ENCODE measurements at places on chromosomes 12 and 14. TPM values are rescaled to one million over a fixed set of nuclear protein-coding genes. Genes with fewer than 3 reads are reported as not detected.

DNA sequence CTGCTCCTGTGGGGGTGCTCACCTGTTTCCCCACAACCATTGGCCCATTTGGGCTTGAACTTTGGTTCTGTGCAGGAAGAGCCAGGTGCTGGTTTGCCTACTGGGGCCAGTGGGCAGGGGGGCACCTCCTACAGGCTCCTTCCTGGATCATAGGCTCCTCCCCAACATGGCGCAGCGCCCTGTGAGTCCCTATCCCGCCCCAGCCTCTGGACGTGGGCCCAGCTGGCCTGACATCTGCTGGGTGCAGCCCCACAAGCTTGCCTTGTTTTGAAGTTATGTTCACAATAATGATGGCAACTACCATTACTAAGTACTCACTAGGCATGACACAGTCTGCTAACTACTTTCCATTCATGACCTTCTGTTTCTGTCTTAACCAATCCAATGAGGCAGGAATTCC, 147.8 kb downstream of the RBM19 start:
- no peak overlapping the region for H3K27ac ChIP-seq
- no peaks in the 10 kb centered on the region for H3K36me3 ChIP-seq
- H3K4me3 ChIP-seq = no peak overlapping the region
- H3K27me3 ChIP-seq = no peaks in the 10 kb centered on the region
- no peak for DNase-seq

TOMM20L gene
- polyA plus RNA-seq = 1.8 TPM

FSCB gene
- not detected for polyA plus RNA-seq

RFX4 gene
- polyA plus RNA-seq = not detected

RASAL1 gene
- 0.27 TPM for polyA plus RNA-seq

TSPAN8 gene
- 2.6 TPM for polyA plus RNA-seq

GAS2L3 gene
- polyA plus RNA-seq = 20.2 TPM

PTPRQ gene
- polyA plus RNA-seq = 2.5 TPM
